ENCODE measurements at places on chromosomes 2 and 18. TPM values are rescaled to one million over a fixed set of nuclear protein-coding genes. Genes with fewer than 3 reads are reported as not detected.

DNA sequence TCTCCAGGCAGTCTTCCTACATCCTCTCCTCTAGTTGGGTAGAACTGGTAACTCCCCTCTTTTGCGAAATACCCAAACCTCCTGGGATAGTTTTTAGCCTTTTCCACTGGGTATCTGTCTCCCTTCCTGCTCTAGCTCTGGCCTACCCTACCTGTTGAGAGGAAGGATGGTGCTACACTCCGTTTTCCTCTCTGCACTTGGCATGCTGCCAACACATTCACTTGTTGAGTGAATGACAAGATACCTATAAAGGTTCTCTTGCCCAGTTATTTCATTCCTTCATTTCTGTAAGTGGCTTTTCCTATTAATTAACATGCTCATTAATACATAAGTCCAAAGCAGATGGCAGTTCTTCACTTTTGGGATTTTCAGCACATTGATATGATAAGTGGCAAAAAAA is 293.8 kb downstream of the CNTNAP5 start:
- DNase-seq = no peak

- DNase-seq = no peak
Observed at GRCh38 chr2:127356531-127356930, 31.2 kb downstream of the MAP3K2 start.

GRCh38 chr2:164755952-164756351 is 85.7 kb downstream of the COBLL1 start:
- no peak for DNase-seq

DNA sequence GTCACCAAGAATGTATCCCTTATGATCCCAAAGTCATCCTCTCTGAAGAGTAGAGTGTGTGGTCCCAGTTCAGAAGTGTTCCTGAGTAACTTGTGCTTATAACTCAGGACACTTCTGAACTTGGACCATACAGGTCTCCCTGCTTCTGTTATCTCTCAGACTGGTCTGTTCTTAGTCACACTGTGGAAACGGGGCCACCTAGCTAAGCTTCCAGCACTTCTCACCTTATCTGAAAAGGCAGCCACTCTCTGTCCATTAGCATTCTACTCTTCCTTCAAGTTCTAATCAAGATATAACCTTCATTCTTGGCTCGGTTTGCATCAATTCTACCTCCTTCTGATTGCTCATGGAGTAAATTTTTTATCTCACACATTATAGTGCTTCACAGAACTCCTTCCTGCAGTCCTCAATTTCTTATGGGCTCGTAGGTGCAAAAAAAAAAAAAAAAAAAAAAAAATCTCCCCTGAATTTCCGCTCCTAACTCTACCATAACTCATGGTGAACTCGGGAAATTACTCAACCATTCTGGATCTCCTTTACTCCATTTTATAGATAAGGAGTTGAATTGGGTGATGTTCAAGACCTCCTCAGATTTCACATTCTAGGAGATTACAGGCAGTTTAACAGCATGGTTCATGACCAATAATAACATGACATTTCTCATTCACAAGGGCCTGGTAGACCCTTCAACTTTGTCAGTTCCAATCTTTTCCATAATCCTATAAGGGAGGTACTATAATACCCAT is 108.4 kb downstream of the TACR1 start:
- DNase-seq = no peak

The DCAF17 gene
- 15.6 TPM for total RNA-seq

The SCN3A gene
- 1.4 TPM for total RNA-seq
